Pons (tissue), 1 donor: ENCODE measurements at places on chromosomes 11 and 22.

DNA sequence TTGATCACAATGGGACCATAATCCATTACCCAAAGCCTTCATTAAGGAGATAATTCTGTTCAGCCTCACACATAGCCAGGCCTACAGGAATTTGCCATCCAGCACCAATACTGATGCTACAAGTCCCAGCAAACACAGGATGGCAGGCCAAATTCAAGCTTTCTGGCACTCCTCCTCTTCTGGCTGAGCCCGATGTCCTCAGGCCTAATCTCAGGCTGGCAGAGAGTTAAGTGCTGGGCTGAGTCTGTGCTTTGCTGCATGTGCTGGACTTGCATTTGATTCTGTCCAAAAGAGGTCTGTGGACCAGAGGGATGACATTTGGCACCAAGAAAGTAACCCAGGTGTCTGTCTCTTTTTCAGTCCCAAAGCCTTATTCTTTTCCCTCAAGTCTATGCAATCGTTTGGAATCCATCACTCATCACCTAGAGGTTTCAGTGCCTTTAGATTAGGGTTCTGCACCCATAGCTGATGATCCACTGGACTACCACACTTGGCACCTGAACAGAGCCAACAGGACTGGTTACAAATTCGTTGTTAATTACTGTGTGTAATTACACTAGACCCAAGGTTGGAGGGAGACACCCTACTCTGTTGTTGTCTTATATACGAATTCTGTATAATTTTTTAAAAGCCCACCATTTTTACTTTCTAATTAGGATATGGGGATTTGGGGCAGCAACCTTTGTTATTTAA lies 19.4 kb upstream of the LIN7C start:
- no peak for DNase-seq

- DNase-seq, result no peak
These were observed 7.5 kb downstream of the POU2AF3 start for GRCh38 chr11:111305876-111306275.

DNA sequence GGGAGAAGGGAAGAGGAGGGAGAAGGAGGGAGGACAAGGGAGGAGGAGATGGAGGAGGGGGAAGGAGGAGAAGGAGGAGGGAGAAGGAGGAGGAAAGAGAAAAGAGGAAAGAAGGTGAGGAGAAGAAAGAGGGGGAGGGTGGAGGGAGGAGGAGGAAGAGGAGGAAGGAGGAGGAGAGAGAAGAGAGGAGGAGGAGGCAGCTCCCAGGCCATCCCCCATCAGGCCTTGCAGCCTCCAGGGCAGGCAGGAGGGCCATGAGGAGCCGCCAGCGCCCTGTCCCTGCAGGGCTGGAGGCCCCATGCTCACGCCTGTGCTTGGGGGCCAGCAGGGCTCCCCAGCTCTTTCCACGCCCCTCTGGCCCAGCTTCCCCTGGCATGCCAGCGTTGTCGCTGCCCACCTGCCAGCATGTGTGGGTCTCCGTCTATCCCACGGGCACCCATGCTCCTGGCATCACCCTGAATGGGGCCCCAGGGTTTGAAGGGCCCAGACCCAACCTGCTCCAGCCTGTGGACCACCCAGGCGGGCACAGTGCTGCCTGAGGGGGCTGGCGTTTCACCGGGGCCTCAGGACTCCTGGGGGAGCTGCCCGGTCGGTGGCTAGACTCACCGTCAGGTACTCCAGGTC lies 5.2 kb downstream of the TSPAN32 start:
- DNase-seq, result no peak

DNA sequence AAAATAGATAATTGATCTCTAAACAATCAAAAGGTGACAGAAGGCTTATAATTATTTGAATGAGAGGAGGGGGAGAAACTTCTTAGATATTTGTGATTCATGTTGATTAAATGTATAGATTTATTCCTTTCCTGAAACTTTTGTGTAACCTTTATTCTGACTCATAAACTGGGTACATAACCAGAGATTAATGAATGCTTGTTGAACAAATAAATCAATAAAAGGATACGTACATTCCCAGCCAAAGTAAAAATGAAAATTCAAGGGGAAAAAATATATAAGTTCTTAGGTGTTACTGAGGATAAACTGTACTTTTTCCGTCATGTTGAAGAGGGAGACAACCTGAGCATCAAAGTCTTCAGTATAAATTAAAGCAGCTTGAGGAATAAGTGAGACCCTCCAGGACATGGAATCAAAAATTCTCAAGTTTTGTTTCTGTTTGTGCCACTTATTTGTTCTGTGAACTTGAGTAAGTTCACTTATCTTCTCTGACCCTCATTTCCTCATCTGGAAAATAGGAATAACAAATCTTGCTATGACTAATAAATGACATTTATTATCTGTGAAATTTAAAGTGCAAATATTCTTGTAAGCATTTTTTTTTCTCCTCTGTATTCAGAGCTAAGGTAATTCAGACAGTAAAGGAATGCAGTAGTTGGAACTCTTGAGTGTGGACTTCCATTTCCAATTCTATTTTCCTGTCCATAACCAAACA lies 195.4 kb downstream of the METTL15 start:
- DNase-seq, result no peak

DNA sequence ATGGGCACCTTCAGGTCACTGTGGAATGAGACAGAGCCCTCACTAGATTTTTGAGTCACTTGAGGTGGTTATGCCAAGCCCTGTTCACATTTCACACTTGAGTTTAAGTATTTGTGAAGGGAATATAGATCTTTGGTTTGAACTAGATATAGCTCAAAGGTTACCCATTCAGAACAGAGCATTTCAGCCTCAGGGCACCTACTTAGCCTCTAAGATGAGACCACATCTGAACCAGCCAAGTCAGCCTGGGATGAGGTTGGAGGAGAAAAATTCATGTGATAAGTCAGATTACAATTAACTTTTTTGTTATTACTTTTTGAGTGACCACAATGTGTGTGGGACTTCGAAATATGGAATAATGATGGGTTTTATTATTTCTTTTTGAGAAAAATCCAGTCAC lies 127.8 kb downstream of the TEAD1 start:
- DNase-seq, result no peak

- no peak for DNase-seq
These were observed 19.9 kb upstream of the CTSC start for GRCh38 chr11:88357323-88358039.

DNA sequence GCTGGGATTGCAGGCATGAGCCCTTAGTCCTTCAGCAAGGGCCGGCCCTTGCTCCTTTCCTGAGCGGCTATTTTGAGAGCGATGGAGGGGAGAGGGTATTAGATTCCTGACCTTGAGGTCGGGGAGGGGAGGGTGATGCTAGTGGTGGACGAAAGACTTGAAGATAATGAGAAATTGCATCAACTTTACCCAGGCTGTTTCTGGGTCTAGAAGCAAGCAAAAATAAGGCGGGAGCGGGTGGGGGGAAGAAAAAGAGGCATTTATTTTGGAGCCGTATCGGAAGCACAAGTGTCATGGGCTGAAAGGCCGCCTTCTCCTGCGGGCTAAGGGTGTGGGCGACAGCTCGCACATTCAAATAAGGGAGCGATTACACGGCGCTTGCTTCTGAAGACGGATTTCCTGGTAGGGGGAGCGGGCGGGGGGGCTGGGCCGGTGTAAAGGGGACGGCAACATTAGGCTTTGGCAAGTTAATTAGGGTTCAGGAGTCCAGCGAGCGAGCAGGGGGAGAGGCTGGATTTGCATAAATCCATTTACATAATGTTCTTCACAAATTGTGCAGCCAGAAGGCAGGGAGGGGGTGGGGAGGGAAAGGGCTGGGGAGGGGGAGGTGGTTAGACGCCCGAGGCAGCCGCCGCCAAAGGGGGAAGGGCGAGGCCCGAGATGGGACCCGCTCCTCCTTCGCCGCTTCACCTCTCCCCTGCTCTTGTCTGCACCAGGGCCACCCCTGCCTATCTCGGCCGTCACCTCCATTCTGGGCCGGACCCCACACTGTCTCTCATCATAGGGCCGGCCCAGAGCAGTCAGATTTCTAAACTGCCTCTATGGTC lies 245.9 kb downstream of the MIAT start:
- DNase-seq, result no peak

DNA sequence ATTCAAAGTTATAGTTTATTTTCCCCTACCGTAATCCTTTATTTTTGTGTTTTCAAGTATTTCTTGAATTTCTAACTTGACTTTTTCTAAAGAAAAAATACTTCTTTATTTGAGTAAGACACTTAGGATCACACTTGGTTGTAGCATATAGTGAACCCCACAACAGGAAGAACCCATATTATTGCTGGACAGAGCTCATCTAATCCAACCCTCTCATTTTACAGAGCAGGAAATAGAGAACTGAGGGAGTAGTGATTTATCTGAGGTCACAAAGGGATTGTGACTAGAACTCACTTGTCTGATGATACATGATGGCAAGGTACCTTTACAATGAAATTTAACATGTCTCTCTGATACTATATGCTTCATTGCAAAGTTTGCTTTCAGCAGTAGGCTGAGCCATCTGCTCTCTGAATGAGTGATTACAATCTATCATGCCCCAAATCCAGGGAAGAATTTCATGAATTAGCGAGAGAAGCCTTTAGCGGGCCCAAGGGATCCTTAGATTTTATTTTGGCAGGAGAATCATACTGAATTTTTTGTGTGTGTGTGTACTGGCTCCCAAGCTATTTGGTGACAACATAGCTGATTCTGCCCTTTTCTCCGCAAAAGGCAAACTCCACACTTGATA lies 9.8 kb downstream of the SLC17A6 start:
- no peak for DNase-seq

GRCh38 chr11:65538232-65538914 lies 13.5 kb downstream of the SCYL1 start:
- no peak for DNase-seq

DNA sequence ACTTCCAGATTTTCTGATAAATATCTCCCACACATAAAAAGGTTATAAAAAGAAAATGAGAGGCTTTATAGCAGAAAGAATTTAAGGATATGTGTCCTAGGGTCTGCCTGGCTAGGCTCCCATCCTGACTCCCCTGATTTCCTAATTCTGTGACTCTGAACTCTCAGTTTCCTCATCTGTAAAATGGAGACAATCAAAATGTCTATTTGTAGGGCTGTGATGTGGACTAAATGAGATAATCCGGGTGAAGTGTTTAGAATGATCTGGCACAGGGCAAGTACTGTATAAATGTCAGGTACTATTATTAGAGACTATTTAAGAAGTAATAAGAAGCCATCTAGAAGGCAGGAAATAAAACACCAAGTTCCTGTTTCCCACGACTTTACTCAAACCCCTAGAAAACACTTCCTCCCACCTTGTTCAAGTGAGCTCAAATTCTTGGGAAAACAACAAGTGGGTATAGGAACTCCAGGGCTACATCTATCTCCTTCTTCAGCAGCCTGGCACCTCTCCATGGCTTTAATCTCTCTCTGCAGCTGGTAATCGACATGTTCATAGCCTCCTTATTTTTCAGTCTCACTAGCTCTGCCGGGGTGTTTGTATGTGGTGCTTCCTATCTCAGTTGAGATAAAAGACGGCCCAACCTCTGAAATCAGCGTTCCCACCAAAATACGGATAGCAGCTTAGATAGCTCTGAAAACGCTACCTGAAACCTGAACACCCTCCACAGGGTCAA lies 6.7 kb downstream of the ASCC2 start:
- DNase-seq, result no peak

- DNase-seq, result no peak
These were observed at the start of gene MTFP1 for GRCh38 chr22:30425616-30426387. TSS of gene MTFP1 (plus strand) at chr22:30425768. CDS start at chr22:30425880, 112 bp downstream.

DNA sequence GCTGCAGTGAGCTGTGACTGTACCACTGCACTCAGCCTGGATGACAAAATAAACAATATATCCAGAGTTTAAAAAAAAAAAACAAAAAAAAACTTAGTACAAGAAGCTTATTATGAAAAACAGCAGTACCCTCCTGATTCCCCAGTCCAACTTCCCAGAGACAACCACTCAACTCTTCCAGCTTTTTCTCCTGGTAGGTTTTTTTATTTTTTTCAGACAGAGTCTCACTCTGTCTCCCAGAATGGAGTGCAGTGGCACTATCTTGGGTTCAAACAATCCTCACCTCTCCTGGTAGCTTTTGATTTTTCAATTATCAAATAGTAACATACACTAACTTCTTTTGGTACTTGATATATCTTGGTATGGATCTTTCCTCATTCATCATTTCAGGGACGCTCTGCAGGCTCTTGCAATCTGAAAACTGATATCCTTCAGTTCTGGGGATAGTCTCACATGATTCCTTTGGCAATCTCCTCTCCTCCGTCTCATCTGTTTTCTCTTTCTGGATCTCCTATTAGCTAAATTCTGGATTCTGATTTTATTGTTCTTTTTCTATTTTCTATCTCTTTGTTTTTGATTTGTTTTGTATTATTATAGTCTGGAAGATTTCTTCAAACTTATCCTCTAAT lies 44.9 kb downstream of the ALG9 start:
- no peak for DNase-seq

DNA sequence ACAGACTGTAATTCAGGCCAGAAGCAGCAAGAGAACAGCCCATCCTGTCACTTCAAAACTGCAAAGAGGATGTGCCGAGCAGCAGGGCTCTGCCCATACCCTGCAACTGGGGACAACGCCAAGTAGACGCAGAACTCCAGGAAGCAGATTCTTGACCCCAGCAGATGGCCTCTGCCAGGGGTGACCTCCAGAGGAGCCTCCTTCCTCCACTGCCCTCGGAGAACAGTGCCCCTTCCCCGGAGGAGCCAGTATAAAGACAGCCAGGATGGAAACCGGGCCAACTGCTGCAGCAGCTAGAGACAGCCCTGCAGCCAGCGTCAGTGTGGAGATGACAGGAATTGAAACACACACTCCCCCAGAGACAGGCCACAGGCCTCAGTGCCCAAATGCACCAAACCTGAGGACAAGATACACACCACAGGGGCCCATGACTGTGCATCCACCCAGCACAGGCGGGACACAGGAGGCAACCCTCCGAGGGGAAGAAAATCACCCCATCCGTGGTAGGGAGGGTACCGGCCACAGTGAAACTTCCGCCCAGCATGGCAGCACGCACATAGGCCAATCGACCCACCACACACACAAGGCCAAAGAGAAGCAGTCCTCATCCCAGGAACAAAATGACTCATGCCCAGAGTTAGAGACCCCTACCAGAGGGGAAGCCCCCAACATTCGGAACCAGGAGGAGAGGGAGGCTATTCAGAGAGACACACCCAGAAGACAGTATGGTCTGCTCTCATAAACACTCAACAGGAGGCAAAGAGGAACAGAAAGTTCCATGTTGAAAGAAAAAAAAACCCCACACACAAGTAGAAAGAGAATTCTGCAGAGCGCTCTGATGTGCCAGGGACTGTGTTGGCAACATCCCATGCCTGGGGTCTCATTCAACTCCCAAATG lies 5.6 kb downstream of the AHNAK start:
- DNase-seq, result peak; percentile 43

- no peak for DNase-seq
These were observed 72.2 kb downstream of the GAB2 start for GRCh38 chr11:78345450-78345849.

GRCh38 chr11:119361056-119361787 lies 14.7 kb upstream of the MFRP start:
- no peak for DNase-seq

GRCh38 chr11:111185266-111185665 lies 60.3 kb upstream of the POU2AF2 start:
- DNase-seq, result no peak
